ENCODE measurements at places on chromosomes 12 and 14. TPM values are rescaled to one million over a fixed set of nuclear protein-coding genes. Genes with fewer than 3 reads are reported as not detected.

Gene SERPINA10
- not detected for total RNA-seq

DNA sequence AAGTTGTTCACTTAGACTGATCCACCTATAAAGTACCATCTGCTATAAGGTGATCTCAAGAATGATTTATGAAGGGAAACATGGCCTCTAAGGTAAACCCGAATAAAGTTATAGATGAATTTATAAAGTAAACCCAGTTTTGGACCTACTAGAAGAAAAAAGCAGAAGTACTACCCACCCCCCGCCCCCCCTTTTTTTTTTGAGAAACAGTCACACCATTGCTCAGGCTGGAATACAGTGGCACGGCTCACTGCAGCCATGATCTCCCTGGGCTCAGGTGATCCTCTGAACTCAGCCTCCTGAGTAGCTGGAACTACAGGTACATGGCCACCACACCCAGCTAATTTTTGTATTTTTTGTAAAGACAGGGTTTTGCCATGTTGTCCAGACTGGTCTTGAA, 3.9 kb downstream of the ENTPD5 start:
- DNase-seq: peak; percentile 55

Gene P2RX2
- not detected for total RNA-seq

- no peak for DNase-seq
Observed at GRCh38 chr14:33393231-33393894, 454.7 kb downstream of the NPAS3 start.

GRCh38 chr12:75447691-75448393, 32.7 kb upstream of the GLIPR1 start:
- DNase-seq: no peak

- DNase-seq: no peak
Observed at GRCh38 chr12:50589650-50590435, 85.1 kb downstream of the DIP2B start.

Gene PIK3C2G
- total RNA-seq: not detected

GRCh38 chr14:25094171-25094907, 44.4 kb upstream of the STXBP6 start:
- DNase-seq: no peak

Gene EEF1AKMT3
- 4.1 TPM for total RNA-seq

DNA sequence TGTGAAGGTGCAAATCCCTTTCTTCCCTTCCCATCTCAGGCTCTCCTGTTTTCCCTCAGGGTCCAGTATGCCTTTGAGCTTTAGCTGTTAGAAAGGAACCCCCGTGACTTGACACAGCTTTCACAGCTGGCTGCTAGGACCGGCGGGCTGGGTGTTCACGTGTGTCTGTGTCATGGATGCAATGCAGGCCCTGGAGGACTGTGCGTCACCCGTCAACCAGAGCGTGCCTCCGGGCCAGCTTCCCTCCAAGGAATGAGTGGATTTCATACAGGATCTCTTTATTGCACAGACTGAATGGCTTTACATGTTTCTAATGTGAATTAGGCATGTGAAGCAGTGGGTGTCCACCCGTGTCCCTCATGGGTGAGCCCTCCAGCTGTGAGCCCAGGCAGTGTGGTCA, 77.4 kb downstream of the AACS start:
- no peak for DNase-seq

Gene MYH6
- total RNA-seq: not detected

Gene FAM186B
- not detected for total RNA-seq
